Hematopoietic multipotent progenitor cell treated with erythropoietin and hydrocortisone succinate and interleukin-3 and kit ligand, for 6 days (in vitro differentiated cells): ENCODE measurements at places on chromosomes 6 and 20.
A peak's percentile ranks its signal among the peaks of the same experiment; 100 is the strongest.

DNA sequence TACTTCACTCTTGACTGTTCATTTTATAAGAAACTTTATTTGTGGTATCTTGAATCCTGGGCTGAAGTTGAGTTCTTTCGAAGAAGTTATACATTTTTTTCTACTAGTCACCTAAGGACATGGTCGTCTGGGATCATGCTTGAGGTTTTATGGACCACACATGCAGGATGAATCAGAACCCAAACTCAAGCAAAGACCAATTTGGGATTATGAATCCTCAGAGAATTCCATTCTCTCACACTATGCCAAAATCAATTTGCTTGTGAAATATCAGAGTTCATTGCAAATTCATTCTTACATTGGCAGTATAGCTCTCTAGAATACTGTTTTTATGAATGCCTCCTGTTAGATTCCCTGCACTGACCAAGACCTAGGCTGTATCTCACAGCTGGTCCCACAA, 114.3 kb upstream of the HDAC2 start:
- DNase-seq, result no peak

- DNase-seq, result no peak
These were observed 208.9 kb upstream of the FOXQ1 start for GRCh38 chr6:1103021-1103420.

DNA sequence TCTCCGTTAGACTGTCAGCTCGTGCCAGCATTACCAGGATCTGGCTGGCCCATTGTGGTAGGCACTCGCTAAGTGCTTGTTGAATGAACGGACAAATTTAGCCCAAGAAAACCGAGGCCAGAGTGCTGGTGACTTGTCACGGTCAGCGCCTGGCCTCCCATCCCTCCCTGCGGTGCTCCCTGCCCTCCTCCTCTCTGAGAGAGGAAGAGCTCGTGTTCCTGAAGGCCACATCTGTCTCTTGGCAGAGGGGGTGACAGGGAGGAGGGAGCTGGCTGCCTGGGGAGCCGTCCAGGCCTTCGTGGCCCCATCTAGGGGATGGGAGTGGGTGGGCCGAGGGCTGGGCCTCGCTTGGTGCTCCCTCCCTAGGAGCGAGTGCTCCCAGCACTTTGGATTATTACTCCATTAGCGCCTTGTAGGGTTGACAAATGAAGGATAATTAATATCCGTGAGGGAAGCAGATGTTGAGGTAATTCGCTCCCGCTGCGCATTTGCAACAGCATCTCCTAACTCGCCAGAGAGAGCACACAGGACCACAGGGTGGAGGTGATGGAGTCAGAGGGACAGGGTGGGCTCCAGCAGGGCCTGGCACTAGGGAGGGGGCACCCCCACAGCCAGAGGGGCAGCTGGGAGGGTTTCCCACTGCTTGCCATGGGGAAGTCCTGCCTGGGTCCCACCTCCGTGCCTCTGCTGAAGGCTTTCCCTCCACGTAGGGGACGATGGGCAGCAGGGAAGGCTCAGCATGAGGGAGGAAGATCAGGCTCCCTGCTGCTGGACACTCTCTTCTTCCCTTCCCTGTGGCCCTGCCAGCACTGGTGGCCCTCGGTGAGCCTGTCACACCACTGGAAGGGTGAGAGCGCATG, 37.0 kb downstream of the VSTM2L start:
- DNase-seq, result no peak

GRCh38 chr6:41687501-41688175, 47.8 kb downstream of the TFEB start:
- DNase-seq, result no peak

DNA sequence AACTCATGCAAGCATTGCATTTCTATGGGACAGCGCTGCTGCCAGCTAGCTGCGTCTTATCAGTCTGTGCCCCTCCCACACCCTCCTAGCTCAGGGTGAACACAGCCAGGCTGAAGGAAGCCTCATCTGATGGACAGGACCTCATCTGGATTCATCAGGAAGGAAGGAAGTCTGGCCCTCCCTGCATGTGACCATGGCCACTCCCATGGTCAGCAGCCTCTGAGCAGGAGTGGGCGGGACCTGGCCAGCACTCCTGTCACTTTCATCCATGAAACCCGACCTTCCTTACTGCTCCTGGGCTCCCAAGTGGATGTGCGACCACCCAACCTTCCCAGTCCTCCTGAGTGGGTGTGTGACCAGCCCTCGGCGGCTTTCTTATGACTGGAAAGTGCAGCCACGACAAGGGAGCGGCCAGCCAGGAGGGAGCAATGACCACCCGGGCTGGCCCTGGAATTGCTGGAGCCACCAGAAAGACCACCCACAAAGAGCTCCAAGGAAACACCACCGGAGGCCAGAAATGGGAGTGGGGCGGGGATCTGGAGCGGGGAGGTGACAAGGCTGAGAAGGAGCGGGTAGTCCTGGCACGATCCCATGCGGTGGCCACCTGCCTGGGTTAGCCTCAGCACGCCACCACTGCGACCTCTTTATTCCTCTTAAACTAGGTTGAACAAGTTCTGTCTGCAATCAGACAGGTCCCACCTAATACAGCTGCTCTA, 241.2 kb downstream of the TTLL2 start:
- peak; percentile 3 for DNase-seq

DNA sequence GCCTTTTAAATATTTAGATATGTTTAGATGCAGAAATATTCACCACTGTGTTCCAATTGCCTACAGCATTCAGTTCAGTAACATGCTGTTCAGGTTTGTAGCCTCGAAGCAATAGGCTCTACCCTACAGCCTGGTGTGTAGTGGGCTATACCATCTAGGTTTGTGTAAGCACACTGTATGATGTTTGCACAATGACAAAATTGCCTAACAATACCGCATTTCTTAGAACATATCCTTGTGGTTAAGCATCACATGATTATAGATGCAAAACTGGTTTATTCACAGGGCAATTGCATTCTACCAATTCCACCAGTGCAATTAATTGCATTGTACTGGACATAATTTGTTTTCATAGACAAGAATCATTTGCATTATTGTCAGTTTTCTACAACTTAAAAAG, 7.9 kb upstream of the SLC22A16 start:
- peak; percentile 84 for DNase-seq

GRCh38 chr6:1383729-1384548, 5.4 kb upstream of the FOXF2 start:
- no peak for DNase-seq

- DNase-seq, result no peak
These were observed 507.7 kb downstream of the PREX1 start for GRCh38 chr20:48319943-48320584.

- DNase-seq, result peak; percentile 80
These were observed at the start of gene TPD52L1 for GRCh38 chr6:125153391-125154117. Gene TPD52L1 (plus strand): TSS chr6:125153773. CDS start chr6:125153952, 179 bp downstream.

DNA sequence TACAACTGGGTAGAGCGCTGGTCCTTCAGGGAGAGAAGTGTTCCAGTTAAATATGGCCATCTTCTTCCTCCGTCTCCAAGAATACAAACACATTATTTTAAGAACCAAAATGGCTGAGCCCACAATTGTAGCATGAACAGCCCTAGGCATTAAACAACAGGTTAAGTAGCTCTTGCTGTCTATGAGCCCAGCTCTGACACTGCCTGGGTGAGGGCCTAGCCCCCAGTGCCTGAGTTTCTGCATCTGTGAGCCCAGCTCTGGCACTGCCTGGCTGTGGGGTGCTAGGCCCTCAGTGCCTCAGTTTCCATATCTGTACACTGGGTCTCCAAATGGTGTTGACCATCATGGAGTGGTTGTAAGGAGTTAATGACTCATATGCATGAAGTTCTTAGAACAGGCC, 24.8 kb upstream of the DACT2 start:
- DNase-seq, result no peak

GRCh38 chr6:121858986-121859385, 423.5 kb downstream of the GJA1 start:
- no peak for DNase-seq

- no peak for DNase-seq
These were observed 396.3 kb downstream of the ZFAND3 start for GRCh38 chr6:38215651-38216311.

DNA sequence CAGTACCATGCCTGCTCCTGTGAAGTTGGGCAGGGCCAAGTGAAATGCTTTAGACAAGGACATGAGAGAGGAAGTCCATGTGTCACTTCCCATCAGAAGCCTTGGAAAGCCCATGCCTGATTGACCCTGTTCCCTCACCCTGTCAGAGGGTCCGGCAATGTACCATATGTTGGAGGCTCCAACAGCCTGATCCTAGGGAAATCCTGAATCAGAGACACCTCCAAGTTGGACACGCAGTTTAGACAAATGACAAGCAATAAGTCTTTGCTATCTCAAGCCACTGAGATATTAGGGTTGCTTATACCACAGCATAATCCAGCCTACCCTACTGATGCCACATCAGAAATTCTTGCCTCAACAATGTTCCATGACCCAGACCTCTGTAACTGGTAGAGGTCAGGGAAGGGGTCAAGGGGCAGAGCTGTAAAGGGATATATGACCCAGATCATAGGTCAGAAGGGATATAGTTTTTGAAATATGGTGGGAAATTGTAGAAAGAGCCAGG, 174.8 kb downstream of the HACE1 start:
- no peak for DNase-seq

- DNase-seq, result no peak
These were observed 4.4 kb upstream of the PXDC1 start for GRCh38 chr6:3755637-3756545.

- no peak for DNase-seq
These were observed 3.1 kb downstream of the BPIFB4 start for GRCh38 chr20:33082546-33082945.

DNA sequence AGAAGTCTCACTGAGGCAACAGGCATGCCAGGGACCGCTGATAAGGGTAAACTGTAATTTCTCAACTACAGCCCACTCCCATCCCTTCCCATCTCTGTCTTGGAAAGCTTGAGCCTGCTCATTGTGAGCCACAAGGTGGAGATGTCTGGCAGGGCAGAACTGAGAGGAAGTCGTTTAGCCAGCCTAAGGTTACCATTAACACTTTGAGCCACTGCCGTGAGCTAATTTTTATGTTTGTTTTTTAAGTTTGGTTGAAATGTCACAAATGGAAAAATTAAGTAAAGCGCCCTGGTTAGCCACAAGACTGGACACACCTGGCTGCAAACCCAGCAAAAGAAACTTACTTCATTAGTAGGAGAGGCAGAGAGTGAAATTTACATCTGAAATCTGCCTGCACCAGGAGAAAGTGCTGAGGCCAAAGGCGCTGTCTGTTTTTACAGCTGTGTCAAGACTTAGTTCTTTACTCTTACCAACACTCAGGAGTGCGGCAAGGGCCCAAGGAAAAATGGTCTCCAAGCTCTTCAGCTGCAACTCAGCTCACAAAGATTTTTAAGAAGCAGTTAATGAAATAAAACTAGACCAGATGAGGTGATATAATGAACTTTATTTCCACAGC, 50.0 kb upstream of the FAM83C start:
- peak; percentile 24 for DNase-seq

GRCh38 chr6:38166411-38167240, 347.1 kb downstream of the ZFAND3 start:
- no peak for DNase-seq

DNA sequence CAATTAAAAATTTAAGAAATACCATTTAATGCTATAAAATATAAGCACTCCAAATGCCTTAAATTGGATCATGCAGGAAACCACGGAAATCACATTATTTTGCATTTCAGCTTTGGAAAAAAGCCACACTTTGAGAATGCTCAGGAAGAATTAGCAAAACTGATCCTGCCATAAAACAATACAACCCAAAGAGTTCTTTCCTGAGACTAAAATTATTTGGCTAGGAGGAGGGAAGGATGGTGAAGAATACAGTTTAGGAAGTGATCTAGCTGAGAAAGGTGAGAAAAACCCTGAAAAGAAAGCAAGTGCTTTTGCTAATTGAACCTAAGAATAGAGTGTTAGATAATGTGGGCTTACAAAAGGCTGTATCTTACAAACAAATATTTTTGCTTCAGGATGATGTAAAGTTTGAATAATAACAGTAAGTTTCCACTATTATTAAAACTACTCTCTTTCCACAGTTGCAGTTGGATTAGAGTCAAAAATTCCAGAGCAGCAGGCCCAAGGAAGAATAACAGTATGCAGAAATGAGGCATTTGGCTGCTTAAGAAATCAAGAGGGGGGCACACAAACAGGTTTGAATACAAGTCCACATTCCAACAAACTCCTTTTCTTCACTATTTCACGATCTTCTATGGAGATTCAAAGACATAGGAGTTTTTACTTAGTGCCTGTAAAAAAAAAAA, 565.4 kb downstream of the RFPL4B start:
- DNase-seq, result no peak

- no peak for DNase-seq
These were observed 26.9 kb downstream of the VTA1 start for GRCh38 chr6:142173980-142174379.

GRCh38 chr6:12286373-12287110, 3.6 kb upstream of the EDN1 start:
- DNase-seq, result peak; percentile 35

- no peak for DNase-seq
These were observed 352.4 kb downstream of the LAMA2 start for GRCh38 chr6:129235167-129236000.

GRCh38 chr6:125656287-125656870, 93.1 kb upstream of the HEY2 start:
- DNase-seq, result no peak

DNA sequence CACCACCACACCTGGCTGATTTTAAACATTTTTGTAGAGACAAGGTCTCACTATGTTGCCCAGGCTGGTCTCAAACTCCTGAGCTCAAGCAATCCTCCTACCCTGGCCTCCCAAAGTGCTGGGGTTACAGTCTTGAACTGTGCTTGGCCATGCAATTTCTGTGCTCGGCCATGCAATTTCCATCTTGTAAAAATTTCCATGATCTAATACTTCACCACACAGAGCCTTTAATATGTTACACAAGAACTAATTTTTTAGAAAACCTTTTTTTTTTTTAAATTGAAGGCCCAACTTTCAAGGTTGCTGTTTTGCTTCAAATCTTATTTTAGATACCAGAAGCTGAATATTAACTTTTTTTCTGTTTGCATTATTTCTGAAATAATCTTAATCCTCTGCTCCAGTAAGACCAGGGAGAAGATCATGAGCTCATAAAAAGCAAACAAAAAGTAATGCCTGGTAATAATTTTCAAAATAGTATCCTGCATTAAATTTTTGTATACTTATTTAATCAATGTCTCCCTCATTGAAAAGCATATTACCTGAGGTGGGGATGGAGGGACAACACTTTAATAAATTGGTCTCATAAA, 38.1 kb upstream of the ARMC2 start:
- DNase-seq, result no peak

DNA sequence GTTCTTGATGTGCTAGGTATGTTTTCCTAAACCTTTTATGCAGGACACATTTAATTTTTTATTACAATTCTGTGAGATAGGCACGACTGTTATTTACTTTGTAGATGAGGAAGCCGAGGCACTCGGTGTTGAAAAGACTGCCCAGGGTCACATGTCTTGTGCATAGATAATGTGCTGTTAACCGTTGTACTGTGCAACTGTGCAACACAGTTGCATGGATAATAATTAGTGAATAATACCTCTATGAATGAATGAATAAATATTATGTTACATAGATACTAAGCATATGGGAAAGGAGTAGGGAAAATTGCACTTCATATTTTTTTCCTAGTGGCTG, 60.3 kb upstream of the DEK start:
- DNase-seq, result no peak

- peak; percentile 70 for DNase-seq
These were observed 145.7 kb downstream of the BTBD9 start for GRCh38 chr6:38493931-38494547.
